ENCODE measurements at places on chromosomes 16 and 17.

DNA sequence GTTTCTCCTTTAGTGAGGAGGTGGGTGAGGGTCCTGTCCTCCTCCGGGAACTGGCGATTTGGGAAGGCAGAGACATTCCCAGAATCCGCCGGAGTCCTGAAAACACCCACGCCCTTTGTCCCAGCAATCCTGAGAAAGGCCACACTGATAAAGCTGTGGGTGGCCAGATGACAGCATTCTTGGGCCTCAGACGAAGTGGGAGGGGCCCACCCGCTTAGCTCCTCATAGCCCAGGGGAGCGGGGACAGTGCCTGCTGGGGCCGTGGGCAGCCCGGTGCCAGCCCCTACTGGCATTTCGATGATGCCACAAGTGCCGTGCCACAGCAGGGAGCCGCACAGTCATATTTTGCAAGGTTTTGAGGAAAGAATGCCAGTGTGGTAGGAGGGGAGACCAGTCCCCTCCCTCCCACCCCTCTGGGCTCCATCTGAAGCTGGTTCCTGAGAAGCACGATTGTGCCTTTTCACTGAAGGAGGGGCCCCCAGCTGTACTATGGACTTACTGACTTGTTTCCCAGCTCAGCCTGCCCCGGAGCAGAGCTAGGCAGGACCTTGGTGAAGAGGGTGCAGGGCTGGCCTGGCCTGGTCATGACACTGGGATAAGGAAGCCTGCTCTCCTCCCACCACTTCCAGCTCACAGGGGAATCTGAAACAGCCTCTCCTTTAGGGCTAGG is 20.9 kb upstream of the MPRIP start:
- DNase-seq: peak; percentile 42

DNA sequence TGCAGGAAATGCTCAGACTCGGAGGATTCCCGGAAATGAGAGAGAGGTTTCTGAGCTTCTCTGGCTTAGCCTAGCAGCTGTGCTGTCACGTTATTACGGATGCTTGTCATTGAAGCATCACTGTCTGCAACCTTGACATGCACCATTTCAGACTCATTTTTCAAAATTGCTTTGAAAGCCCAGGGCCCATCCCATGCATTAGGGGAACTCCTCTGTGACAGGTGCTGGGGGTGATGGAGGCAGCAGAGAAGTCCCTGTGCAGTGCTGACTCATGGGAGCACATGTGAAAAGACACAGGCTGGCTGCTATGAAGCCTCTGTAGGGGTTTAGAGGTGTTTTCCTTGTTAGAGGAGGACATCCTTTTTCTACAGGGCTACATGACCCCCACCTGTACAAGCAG is 214.0 kb upstream of the MPHOSPH6 start:
- DNase-seq: no peak

DNA sequence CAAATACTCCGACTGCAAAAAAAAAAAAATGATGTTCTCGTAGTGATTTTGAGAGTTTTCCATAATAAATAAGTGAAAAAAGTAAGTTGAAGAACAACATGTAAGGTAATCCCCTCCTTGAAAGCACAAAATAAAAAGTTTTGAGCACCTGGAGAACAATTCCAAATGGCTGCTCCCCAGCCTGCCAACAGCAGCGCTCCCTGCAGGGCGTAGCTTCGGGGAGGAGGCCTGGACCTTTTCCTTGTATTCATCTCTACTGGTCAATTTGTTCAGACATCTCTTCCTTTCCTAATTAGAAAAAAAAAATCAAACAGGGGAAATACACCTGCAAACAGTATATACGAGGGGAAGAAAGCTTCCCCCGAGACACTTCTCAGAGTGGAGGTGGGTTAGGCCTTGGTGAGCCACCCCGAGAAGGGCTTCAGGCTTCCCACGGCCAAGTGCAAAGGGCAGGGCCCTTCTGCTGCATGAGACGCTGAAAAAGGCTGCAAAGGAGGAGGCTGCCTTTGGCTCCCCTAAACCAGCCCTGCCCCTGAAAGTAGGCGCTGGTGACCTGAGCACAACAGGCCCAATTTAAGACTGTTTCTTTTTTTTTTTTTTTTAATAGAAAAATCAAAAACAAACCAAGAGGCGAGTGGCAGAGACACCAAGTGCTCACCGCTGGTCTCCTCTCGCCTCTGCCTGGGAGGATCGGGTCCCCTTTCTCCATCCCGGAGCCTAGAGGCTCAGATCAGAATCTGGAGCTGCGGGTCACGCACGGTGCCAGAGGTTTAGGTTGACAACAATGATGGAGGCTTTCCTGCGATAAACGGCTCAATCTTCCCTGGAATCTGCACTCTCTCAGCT is 193.1 kb upstream of the FOXF1 start:
- DNase-seq: no peak

- DNase-seq: no peak
Observed at GRCh38 chr16:3819175-3819527, 61.4 kb downstream of the CREBBP start.

DNA sequence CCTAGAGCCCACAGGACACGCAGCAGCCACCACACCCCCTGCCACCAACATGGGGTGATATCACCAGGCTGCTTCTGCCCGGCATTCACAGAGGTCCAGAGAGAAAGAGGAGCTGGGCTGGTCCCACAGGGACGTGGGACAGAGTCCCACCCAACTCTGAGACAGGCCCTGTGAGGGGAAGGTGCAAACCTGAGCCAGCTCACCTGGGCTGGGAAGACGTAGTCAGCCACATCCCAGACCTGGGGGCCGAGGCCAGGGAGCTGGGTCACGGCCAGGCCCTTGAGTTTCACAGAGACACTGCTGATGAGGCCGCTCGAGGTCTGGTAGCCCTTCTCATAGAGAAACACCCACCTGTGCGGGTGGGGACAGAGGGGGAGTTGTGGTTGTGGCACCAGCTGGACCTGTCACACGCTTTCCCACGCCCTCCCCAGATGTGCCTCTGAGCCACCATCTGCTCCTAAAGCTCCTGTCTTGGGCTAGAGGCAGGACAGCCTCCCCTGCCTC is 11.2 kb downstream of the P2RX1 start:
- DNase-seq: no peak

Measured in HT-29 (cell line).